ENCODE measurements at places on chromosomes 7 and 10.

DNA sequence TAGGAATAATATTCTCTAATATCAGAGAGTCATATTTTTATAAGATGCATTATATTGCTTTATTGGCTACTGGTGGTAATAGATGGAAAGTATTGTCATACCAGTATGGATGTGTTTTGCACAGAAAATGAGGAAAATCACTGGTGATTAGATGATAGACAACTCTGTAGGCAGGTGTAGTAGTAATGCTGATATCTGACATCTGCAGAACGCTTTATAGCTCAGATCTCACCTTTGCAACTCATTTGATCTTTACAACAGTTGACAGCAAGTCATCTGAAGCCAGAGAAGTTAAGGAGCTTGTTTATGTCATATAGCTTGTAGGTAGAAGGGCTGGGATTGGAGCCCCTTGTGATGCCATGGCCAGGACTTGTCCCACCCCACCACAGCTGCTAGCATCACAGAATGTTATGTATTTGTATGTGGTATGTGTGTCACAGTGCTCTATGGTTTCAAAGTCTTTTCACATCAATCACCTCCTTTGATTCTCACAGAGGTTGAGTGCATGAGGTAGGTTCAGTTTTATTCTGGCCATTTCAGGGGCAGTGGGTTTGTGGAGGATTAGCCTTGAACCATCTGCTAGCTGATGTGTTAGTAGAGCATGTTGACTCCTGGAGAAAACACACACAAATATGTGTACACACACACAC is 140.0 kb downstream of the SORCS3 start:
- DNase-seq = no peak

DNA sequence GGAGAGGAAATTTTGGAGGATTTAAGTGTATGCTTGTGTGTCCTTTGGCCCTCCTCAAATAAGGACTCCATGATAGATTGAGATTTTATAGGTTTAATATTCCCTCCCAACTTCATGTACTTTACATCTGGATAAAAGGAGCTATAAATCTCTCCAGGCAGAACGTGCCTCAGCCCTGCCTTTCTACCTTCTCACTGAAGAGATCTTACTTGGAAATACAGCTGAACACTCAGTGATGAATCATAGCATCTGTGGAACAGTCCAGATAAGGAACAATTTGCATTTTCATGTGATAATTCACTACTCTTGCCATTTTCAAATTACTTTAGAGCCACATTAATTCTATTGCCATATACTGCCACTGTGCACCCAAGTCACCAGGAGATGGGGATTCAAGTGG is 364.6 kb upstream of the PODXL start:
- DNase-seq = no peak

GRCh38 chr7:139844779-139845442 is 15.8 kb downstream of the TBXAS1 start:
- no peak for DNase-seq

DNA sequence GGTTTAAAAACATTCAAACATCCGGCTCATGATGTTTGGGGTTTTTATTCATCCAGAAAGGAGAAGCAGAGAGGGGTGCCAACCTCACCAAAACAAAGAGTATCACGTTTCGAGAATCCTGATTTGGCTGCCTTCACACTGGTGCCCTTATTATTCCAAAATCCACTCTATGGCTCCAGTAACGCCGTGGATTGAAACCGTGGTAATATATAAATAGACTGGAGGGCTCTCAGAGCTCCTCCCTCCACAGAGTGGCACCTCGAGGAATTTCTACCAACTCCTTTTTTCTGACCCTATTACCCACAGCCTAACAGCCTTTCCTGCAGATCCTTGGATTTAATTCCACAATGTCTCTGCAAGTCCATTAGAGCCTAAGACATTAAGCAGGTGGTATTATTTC is 353.6 kb downstream of the CRPPA start:
- DNase-seq = no peak

DNA sequence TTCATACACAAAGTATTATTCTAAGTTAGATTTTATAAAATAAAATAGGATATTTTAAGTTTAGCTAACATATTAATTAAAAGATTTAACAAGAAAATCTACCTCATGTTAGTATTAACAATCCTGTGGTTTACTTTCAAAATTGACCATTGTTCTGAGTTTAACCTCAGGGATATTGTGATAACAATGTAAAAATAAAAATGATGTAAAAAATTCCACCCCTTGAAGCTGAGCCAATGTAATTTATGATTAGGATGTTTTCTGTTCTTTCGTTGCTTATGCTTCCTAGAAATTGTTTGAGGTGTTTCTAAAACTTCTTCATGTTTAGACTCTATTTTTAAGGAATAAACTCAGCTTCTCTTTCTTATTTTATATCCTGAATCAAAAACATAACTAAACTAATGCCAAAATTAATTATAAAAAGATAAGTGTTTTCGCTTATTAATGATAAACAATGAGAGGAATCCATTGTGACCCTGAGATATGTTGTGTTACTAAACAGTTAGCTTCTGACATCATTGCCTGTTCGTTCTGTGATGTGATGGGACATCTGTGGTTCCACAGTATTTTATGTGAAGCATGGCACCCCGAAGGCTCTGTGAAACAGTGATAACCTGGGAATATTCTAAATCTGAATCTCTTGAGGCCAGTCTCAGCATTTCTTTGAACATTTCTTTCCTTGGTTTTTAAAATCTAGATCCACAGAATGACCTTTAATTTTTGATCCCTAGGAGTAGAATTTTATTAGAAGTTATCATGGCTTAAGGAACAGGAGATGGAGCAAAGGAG is 340.8 kb downstream of the ARL4A start:
- no peak for DNase-seq

- no peak for DNase-seq
These were observed 24.0 kb upstream of the PCGF5 start for GRCh38 chr10:91196268-91197048.
